Stomach (tissue), 19 donors: ENCODE measurements at places on chromosomes 5 and 9.

- DNase-seq, result peak; percentile 37
Observed at GRCh38 chr9:129569502-129570449, 51.1 kb downstream of the C9orf50 start.

GRCh38 chr5:134143431-134143830, 28.9 kb downstream of the TCF7 start:
- no peak for DNase-seq

DNA sequence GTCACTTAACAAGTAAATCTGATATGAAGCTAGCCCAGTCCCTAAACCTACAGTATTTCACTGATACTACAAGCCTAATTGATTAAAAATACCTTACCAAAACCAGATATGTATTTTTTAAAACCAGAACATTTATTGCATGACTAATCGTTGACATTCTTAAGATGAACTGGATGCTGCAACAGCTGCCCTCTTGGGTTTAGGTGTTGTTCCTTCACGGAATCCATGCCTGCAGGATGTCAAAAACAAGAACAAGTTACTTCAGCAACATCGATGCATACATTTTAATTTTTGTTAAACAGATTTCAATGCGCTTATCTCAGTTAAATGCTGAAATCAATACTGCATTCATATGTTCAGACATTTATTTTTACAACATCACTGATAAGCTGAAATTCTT, 2.7 kb downstream of the RPL37 start:
- DNase-seq, result no peak

GRCh38 chr5:135040333-135041144, 6.5 kb upstream of the PITX1 start:
- DNase-seq, result peak; percentile 55

GRCh38 chr9:135827301-135827700, 80.0 kb downstream of the CAMSAP1 start:
- no peak for DNase-seq

GRCh38 chr9:8622222-8622802, 822.7 kb upstream of the DMAC1 start:
- DNase-seq, result no peak

- no peak for DNase-seq
Observed at GRCh38 chr5:149576021-149576420, 5.3 kb upstream of the ARHGEF37 start.

DNA sequence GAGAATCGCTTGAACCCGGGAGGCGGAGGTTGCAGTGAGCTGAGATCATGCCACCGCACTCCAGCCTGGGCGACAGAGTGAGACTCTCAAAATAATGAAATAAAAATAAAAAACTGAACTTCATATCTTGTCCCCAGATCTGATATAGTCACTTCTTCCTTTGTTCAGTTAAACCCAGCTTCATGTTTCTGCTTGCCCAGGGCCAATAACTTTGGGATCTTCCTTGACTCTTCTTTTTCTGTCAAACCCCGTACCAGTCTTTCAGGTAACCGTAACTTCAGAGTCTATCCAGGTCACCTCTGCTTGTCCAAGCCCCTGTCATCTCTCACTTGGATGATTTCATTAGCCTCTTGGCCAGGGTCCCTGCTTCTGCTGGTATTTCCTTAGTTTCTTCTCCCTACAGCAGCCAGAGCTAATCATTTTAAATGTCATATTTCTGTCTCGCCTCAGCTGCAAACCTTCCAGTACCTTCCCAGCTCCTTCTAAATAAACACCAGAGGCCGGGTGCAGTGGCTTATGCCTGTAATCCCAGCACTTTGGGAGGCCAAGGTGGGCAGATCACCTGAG, 19.7 kb upstream of the ABL1 start:
- DNase-seq, result no peak

- DNase-seq, result no peak
Observed at GRCh38 chr9:134950386-134951210, 32.9 kb upstream of the FCN1 start.

GRCh38 chr5:98321361-98321760, 452.1 kb upstream of the RGMB start:
- no peak for DNase-seq

GRCh38 chr9:122327175-122327574, 43.6 kb upstream of the PTGS1 start:
- DNase-seq, result no peak

DNA sequence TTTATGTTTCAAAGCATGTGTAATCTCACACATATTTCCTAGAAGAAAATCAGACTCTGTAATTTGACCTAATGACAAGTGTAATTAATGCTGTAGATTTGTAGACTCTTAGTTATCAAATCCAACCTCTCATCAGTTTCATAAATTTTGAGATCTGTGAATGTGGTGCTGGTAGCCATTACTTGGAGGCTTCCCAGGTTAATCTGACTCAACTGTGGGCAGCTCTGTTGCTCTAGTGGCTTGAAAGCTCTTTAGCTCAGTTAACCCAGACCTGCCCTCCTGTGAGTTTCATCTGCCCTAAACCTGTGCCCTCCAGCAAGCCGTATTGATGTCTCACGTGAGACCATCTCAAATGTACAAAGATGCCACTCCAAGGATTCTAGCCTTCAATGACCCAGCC, 323.4 kb downstream of the FBXL7 start:
- DNase-seq, result no peak

GRCh38 chr5:83430130-83431010, 41.2 kb upstream of the VCAN start:
- peak; percentile 86 for DNase-seq

- DNase-seq, result no peak
Observed at GRCh38 chr9:117394655-117395054, 20.2 kb downstream of the ASTN2 start.

- DNase-seq, result no peak
Observed at GRCh38 chr9:71549023-71549422, 219.3 kb downstream of the CEMIP2 start.

DNA sequence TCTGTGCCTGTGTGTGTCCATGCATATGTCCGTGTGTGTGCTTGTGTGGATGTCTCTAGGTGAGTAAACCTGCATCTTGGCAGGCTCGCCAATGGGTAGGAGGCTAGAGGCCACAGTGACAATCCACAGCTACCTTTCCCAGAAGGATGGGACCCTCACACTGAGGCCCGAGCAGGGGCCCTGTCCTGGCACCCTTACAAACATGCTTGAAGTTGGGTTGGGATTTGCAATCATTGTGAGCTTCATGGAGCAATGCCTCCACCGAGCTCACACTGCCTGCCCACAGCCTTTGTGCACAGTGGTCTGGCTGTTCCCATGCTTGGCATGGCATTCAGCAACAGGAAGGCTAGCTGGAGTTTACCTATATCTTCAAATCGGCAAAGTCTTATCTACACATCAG, 311.1 kb upstream of the IRX1 start:
- no peak for DNase-seq

GRCh38 chr9:130015353-130016019, 27.5 kb downstream of the FNBP1 start:
- DNase-seq, result no peak

DNA sequence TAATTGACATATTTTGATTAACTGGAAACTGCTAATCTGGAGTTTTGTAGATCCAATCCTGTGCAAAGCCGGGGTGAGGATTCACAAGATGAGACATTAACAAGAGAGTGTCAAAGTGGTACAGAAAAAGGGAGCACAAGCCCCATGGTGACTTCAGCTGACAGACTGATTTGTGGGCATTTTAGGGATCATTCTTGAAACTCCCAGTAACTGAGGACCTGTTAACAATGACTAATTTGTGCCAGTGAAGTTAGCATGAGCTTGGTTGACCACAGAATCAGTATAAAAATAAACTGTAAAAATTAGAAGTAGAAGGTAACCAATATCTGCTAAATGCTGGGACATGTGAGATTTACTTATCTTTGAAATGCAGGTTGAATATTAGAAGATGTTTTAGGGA, 1578.3 kb downstream of the EFNA5 start:
- no peak for DNase-seq

DNA sequence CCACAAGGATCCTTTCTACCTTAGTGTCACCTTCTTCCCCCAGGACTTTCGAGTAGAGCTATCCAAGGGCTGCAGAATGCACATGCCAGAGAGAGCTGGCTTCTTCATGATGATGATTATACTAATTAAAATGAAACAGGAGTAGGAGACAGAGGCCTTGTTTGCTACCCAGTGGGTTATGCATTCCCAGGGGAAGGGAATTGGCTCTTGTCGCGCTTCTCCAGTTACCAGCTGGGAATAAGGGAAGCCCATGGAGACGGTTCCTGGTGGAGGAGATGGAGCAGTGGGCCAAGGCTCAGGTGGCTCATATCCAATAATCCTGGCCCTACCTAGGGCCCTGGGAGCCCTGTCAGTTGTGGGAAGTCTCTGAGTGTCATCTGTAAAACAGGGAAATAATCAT, 65.1 kb downstream of the WWC1 start:
- peak; percentile 5 for DNase-seq

DNA sequence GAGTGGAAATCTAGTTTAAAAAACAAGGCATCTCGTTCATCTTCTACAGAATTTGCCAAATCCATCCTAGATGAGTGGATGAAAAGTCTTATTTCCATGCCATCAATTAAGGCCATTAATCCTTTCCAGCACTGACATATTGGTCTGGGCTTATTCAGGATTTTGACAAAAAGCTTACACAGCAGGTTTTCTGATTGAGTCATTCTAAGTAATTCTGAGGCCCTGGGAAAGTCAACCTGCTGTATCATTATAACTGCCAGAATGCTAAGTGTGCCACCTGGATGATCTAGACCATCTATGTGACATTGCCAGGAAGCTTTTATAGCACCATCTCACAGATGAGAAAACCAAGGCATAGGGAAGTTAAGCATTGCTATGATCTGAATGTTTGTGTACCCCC, 132.1 kb upstream of the MAP3K1 start:
- DNase-seq, result no peak

DNA sequence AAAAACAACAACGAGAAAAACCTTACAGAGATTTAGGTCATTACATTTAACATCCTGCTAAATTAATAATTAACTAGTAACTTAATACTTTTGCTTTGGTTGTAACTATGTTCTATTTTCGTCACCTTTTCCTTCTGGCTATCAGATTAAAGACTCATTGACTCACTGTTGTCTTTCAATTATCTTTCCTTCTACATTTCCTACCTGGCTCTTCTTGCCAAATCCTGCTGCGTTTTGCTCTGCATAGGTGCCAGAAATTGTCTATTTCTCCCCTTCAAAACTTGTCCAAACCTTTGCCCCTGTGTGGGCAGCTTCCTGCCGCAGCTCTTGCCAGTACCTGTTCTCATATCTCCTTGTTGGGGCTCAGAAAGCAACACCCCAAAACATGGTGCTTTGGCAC, 235.5 kb upstream of the ZNF608 start:
- DNase-seq, result peak; percentile 47

DNA sequence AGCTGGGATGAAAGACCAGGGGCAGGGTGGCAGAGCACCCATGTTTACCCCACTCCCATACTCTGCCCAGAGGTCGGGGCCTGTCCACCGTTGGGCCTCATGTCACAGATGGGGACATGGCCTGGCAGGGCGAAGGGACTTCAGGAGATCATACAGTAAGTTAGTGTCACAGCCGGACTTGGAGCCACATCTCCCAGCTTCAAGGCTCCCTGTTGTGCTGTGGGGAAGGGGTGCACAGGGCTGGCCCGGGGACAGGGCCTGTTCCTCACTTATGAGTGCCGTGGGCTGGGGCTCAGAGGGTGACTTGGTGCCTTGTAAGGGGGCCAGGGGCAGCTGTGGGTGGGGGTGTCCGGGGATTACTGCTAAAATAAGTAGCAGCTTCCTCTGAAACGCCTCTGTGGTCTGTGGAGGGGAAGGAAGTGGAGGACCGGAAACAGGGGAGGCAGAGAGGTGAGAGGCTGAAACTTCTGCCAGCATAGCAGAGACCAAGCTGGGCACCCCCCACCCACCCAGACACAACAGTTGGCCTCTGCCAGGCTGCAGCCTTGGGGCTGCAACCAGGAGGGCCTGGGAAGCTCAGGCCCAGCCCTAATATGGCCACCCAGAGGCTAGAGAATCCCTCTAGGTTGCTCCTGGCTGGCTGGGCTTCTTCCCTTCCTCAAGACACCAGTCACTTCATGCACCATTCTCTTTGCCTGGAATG, 41.1 kb upstream of the NEK6 start:
- peak; percentile 62 for DNase-seq

DNA sequence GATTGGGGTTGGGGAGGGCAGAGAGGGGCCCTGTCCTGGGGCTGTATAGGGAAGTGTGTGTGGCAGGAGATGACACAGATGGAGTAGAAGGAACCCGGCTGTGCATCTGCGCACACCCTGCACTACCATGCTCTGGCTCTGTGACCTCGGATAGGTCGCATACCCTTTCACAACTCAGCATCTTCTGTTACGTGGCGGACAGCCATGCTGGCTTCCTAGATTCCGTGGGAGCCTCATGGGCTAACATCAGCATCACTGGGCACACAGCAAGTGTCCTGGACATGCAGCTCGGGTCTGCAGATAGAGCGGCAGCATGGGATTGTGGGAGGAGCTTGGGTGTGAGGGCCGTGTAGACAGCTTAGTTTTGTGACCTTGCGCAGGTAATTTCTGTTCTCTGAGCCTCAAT, 9.2 kb downstream of the ARPC5L start:
- DNase-seq, result no peak

GRCh38 chr5:153953411-153953810, 85.3 kb downstream of the FAM114A2 start:
- no peak for DNase-seq

GRCh38 chr5:5404381-5404780, 18.1 kb upstream of the ICE1 start:
- DNase-seq, result no peak

DNA sequence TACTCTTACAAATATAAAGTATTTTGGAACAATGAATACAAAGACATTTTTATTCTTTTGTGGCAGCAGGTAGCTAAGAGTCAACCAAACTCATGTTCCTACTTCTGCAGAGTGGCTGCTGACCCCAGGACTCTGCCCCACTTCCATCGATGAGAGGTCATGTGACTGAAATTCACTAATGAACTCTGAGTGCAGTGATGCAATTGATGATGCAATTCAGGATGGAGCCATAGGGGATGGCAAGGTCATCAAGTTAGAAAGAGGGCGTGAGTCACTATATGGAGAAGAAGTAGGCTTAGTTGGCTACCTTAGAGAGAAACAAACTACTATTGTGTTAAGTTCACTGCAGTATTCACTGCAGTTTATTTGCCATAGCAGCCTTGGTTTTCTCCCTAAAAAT, 340.4 kb downstream of the CTNND2 start:
- DNase-seq, result no peak

GRCh38 chr9:123438321-123438720, 82.3 kb downstream of the CRB2 start:
- DNase-seq, result no peak

DNA sequence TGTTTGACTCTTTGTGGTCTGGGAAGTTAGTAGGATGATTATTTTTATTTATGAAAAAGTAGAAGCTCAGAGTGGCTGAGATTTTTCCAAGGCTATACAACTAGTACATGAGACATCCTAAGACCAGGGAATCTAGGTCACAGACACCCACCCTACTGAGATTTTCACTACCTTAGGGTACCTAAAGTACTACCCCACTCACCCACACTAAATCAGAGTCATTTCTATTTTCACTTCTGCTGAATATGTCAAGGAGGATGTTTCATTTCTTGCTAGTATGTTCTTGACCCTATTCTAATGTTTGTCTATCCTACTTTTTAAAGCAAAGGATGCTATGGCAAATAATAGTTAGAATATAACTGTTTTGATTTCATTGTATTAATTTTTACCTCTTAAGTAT, 206.0 kb downstream of the ATP10B start:
- DNase-seq, result no peak
